ENCODE measurements at places on chromosomes 13 and 19.

- H3K36me3 ChIP-seq: no peaks in the 10 kb centered on the region
- no peak overlapping the region for H3K4me3 ChIP-seq
- H3K4me1 ChIP-seq: peaks cover 5% of the 10 kb centered on the region
- DNase-seq: no peak
- no peak overlapping the region for H3K27ac ChIP-seq
Measured at GRCh38 chr13:80363890-80364503, 23.1 kb upstream of the SPRY2 start.

GRCh38 chr19:13069415-13070359 is 33.0 kb downstream of the LYL1 start:
- H3K4me1 ChIP-seq: no peaks in the 10 kb centered on the region
- H3K27ac ChIP-seq: no peak overlapping the region
- DNase-seq: no peak
- H3K4me3 ChIP-seq: peak overlapping the region; percentile 25
- H3K36me3 ChIP-seq: peaks cover 2% of the 10 kb centered on the region

DNA sequence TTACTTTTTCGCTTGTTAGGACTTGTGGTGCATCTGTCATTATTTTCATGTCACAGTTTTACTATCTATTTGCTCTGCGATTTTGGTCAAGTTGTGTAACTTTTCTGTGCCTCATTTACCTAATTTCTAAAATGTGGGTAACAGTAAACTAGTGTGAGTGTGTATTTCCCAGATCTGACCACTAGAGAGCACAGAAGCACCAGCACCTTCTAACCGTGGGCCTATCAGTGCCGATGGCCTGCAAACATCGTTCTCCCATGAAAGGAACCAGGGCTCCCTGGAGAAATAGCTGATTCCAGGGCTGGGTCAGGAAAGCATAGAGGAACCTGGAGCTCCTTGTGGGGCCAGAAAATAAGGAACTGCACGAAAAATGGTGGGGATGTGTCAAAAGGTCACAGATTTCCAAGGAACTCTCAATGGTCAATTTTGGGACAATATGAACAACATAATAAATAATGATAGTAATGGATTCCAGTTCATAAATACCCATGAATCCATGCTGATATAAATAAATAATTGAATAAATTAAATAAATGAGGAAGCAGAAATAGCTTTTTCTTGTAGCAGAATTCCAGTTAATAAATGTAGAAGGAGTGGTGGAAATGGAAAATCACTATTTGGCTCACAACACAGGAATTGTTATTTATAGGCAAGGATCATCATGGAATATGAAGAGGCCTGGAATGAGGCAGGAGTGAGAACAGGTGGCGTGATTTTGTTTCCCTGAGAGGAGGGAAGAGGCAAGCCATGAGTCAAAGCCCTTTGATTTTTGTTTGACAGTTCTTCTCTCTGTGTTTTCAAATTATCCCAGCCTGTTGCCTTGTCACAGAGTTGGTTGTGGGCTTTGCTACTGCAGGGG is 31.1 kb downstream of the CEACAM8 start:
- no peak overlapping the region for H3K4me3 ChIP-seq
- H3K27me3 ChIP-seq: peaks cover 48% of the 10 kb centered on the region
- no peaks in the 10 kb centered on the region for H3K36me3 ChIP-seq
- peaks cover 5% of the 10 kb centered on the region for H3K4me1 ChIP-seq

GRCh38 chr13:51912091-51912490 is 50.3 kb downstream of the CCDC70 start:
- peaks cover 3% of the 10 kb centered on the region for H3K36me3 ChIP-seq
- no peak overlapping the region for H3K27ac ChIP-seq
- no peak overlapping the region for H3K4me3 ChIP-seq

DNA sequence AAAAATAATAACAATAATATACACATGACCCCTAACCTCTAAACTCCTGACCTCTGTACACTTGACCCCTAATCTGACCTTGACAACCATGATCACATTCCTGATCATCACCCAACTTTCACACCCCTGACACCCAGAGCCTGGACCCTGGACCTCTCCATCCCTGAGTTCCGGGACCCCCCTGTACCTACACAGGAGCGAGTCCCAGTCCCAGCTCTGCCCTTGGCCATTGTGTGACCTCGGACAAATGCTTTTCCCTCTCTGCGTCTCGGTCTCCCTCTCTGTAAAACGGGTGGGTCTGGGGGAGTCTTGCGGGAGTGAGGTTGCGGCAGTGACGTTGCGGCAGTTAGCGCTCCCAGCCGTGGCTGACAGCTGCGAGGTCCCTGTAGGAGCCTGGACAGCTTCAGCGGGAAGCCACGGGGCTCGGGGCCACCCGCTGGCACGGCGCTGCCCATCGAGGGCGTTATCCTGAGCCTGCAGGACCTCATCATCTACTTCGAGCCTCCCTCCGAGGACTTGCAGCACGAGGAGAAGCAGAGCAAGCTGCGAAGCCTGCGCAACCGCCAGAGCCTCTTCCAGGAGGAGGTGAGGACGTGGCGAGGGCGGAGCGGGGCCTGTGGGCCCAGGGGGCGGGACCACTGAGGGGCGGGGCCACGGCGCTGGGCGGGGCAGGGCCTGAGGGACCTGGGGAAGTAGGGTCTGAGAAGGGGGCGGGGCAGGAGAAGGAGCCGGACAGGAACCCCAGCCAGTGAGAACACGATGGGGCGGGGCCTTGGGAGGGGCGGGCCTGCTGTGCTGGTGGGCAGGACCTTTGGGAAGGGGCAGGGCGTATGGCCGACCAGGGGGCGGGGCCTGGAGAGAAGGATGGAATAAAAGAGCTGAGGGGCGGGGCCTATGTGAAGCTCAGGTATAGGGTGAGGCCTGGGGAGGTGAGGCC is 19.2 kb downstream of the RYR1 start:
- H3K27ac ChIP-seq: no peak overlapping the region

- no peak overlapping the region for H3K27ac ChIP-seq
- H3K27me3 ChIP-seq: no peaks in the 10 kb centered on the region
- no peak overlapping the region for H3K4me3 ChIP-seq
- no peaks in the 10 kb centered on the region for H3K36me3 ChIP-seq
Measured at GRCh38 chr13:63421123-63421522, 2005.5 kb upstream of the PCDH20 start.

GRCh38 chr19:48445606-48446481 is at the start of gene GRWD1:
Gene GRWD1, plus strand, starts transcription at chr19:48445983. Its CDS starts 23 bp downstream, at chr19:48446006.
- H3K27ac ChIP-seq: peak within 1 kb of the TSS; percentile 95
- H3K36me3 ChIP-seq: peaks cover 42% of the 10 kb centered on the region
- H3K27me3 ChIP-seq: peaks cover 18% of the 10 kb centered on the region
- DNase-seq: peak; percentile 77
- peaks cover 42% of the 10 kb centered on the region for H3K4me1 ChIP-seq

DNA sequence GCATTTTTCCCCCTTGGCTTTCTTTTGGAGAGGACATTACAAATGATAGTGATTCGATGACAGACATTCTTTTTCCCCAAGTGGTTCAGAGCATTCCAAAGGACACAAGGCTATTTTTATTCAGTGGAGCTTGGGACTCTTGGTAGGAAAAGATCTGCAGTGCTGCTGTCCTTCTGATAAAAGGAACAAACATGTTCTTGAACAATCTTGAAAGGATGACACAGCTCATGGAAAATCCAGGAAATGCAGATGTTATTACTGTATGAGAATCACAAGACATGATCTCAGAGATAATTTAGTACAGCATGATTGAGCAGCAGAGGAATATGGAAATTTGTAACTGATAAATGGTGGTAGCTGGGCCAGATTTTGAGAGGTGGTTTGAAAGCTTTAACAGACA is 96.2 kb upstream of the RFC3 start:
- no peak for DNase-seq
- H3K4me1 ChIP-seq: peaks cover 20% of the 10 kb centered on the region
- no peak overlapping the region for H3K4me3 ChIP-seq

- peaks cover 49% of the 10 kb centered on the region for H3K36me3 ChIP-seq
- H3K4me3 ChIP-seq: peak overlapping the region; percentile 76
- H3K4me1 ChIP-seq: peaks cover 41% of the 10 kb centered on the region
Measured at GRCh38 chr19:10797541-10798256, 38.3 kb downstream of the TMED1 start.

DNA sequence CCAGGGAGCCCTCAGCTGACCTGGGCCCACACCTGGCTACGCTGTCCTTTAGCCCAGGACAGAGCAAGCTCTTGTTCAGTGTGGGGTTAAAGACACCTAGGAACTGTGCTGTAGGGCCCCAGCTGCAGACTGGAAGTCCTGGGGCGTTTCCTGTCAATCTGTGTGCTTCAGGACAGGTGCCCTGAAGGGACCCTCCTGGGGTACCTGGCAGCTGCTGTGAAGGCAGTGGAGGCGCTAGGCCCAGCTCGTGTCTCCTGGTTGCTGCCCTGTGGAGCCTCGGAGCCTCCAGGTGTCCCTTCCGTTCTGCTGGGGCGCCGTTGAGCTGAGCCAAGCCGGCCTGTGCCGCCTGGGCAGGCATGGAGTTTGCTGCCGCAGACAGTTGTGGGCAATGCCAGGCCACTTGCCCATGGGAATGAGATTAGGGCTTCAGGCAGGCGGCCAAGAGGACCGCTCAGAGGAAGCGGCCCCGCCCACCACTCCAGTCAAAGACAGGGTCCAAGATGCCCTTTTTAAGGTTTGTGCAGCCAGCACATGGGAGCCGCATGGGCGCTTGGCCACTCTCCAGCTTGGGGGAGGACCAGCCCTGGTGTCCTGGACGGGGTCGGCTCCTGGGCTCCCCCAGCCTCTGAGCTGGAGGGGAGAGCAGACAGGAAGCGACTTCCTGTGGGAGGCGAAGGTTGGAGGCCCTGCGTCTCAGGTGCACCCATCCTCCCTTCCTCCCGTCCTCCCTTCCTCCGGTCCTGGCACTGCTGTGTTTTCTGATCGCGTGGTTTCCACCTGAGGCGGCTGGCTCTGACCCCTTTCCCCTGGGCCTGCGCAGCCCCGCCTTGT is 4.0 kb downstream of the PTBP1 start:
- H3K36me3 ChIP-seq: peaks cover 57% of the 10 kb centered on the region
- DNase-seq: no peak
- H3K27ac ChIP-seq: peak overlapping the region; percentile 90
- peak overlapping the region; percentile 94 for H3K4me3 ChIP-seq
- peaks cover 57% of the 10 kb centered on the region for H3K4me1 ChIP-seq

GRCh38 chr19:48844472-48844871 is 8.2 kb upstream of the HSD17B14 start:
- H3K27me3 ChIP-seq: no peaks in the 10 kb centered on the region
- DNase-seq: no peak
- H3K4me1 ChIP-seq: peaks cover 5% of the 10 kb centered on the region
- no peak overlapping the region for H3K27ac ChIP-seq
- H3K36me3 ChIP-seq: no peaks in the 10 kb centered on the region

DNA sequence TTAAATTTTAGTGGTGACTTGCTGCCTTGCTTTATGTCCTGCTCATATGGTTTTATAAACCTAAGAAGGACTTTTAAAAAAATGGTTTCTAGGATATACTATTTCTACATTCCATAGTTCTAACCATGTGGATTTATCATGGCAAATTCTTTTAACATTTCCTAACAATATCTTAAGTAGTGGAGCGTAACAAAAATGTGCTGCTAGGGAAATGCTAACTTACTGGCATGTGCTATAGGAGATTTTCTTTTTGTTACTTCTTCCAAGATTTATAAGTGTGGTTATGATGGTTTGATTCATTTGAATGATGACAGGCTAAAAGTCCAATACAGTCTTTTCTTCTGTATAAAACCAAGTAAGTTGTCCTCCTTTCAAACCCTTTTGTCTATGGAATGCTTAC is 713.7 kb downstream of the SLITRK1 start:
- H3K27me3 ChIP-seq: no peaks in the 10 kb centered on the region
- H3K36me3 ChIP-seq: no peaks in the 10 kb centered on the region
- H3K4me3 ChIP-seq: no peak overlapping the region
- H3K4me1 ChIP-seq: no peaks in the 10 kb centered on the region
- H3K27ac ChIP-seq: no peak overlapping the region

- no peak for DNase-seq
- H3K4me3 ChIP-seq: no peak overlapping the region
- H3K27ac ChIP-seq: no peak overlapping the region
- H3K4me1 ChIP-seq: no peaks in the 10 kb centered on the region
Measured at GRCh38 chr13:70502944-70503343, 394.7 kb upstream of the KLHL1 start.

DNA sequence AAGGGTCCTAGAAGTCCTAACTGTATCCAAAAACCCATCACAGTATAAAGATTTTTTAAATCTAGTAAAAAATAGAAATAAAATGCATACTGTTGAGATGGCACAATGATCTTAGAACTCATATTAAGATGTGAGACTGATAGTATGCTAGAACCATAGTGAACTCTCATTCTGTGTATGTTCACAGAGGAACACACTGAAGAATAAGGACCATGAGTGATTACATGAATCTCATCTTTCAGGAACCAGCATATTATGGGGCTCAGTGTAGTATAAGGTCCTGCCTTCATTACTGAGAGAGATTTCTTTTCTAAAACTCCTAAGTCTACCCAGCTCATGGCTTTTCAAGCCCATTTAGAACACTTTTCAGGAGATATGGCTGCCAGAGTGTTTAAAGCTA is 59.8 kb upstream of the RFC3 start:
- no peaks in the 10 kb centered on the region for H3K4me1 ChIP-seq
- no peak overlapping the region for H3K27ac ChIP-seq
- H3K36me3 ChIP-seq: no peaks in the 10 kb centered on the region
- no peaks in the 10 kb centered on the region for H3K27me3 ChIP-seq

DNA sequence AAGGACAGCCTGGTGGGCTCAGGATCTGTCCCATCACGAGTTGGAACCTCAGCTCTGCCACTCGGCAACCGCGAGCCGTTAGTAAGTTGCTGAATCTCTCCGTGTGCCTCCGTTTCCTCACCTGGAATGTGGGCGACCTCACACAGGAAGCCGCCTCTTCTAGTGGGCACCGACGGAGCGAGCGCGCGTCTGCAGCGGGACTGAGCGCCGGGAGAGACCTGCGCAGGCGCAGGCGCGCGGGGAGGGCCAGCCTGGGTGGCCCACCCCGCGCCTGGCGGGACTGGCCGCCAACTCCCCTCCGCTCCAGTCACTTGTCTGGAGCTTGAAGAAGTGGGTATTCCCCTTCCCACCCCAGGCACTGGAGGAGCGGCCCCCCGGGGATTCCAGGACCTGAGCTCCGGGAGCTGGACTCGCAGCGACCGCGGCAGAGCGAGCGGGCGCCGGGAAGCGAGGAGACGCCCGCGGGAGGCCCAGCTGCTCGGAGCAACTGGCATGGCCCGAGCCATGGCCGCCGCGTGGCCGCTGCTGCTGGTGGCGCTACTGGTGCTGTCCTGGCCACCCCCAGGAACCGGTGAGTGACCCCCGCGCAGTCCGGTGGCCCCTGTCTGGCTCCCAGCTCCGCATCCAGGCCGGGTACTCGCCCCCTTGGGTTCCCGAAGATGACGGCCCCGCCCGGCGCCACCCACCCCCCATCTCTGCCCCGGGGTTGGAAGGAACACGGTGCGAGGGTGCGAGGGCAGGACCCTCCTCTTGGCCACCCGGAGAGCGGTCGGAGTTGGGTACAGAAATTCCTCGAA is at the start of gene PVR:
Gene PVR, plus strand, starts transcription at position 306 of the 797 bp plus-strand sequence. Its CDS starts 187 bp downstream, at position 493.
- no peaks in the 10 kb centered on the region for H3K4me1 ChIP-seq
- H3K36me3 ChIP-seq: peaks cover 1% of the 10 kb centered on the region
- DNase-seq: no peak
- H3K27ac ChIP-seq: no peak within 1 kb of the TSS
- H3K4me3 ChIP-seq: peak within 1 kb of the TSS; percentile 66
